EH (cell line): ENCODE measurements at places on chromosomes 16 and 17.

GRCh38 chr16:11111150-11111549 lies 144.9 kb downstream of the SOCS1 start:
- DNase-seq: no peak

DNA sequence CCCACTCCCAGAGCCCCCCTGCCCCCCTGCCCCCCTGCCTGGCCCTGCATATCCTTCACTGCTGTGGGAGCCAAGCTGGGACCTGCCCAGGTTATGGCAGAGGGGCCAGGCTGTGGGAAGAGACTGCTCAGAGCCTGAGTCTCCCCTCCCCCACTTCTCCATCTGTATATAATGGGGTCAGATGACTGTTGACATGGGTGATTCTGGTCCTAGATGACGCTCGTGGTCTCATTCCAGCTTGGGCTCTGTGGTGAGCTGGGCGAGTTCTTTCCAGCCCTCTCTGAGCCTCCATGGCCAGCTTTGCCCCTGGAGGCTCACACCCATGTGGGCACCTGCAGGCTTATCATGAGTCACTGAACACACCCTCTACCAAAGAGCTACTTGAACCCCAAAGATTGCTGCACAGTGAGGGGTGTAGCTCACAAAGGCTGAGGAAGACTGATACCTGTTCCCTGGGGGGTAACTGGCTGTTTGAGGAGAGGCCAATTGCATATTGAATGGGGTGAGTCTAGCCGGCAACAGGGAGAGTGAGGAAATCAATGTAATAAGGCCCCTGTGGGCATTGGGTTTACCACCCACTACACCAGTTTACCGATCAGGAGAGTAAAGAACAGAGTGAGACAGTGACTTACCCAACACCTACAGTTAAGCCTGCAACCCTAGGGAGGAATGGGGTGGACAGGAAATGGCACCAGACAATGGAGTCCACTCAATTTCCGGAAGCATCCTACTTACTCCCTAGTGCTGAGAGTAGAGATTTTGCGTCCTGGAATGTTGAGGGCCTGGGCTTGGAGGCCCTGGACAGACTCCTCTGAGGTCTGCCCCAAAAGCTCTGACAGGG lies 4.2 kb upstream of the SREBF1 start:
- DNase-seq: peak; percentile 59

DNA sequence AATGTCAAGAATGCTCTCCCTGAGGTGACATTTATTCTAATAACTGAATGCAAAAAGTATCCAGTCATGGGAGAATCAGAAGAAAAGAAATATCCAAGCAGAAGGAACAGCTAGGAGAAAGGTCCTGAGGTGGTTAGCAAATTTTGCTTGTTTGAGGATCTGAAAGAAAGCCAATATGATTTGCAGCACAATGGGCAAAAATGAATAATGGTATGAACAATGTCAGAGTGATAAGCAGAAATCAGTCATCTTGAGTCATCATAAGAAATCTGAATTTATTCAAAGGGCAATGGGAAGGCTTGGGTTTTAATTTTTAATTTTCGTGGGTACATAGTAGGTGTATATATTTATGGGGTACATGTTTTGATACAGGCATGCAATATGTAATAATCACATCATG lies 68.5 kb downstream of the BRIP1 start:
- DNase-seq: no peak

DNA sequence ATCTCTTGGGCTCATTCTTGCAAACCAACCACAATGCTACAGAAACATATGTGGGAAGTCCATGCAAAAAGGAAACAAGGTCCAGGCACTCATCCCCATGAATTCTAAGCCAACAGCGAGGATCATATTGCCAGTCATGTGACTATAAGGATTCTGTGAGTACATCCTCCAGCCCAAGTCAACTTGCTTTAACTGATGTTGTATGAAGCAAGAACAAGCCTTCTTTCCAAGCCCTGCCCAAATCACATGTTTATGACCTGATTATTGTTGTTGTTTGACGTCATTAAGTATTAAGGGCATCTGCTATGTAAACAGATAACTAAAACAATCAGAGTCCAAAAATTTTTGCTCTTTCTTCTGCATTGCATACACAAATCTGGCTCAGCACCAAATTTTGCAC lies 78.2 kb upstream of the MON1B start:
- no peak for DNase-seq

GRCh38 chr16:70529051-70529777 lies 5.6 kb downstream of the SF3B3 start:
- peak; percentile 78 for DNase-seq

DNA sequence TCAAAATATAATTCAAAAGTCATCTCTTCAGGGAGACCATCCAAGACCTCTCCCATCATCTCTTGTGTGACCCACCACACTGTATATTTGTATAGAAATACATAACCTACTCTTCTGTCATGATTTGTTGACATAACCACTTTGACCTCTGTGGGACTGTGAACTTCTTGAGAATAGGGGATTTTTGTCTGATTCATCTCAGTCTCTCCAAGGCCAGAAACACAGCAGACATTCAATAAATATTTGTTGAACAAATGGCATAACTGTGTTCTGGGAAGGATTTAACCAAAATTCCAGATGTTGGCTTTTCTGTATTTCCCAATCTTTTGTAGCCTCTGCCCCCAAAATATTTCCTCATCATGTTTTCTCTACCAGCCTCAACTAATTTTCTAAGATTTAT lies 169.7 kb downstream of the CDH11 start:
- peak; percentile 91 for DNase-seq

DNA sequence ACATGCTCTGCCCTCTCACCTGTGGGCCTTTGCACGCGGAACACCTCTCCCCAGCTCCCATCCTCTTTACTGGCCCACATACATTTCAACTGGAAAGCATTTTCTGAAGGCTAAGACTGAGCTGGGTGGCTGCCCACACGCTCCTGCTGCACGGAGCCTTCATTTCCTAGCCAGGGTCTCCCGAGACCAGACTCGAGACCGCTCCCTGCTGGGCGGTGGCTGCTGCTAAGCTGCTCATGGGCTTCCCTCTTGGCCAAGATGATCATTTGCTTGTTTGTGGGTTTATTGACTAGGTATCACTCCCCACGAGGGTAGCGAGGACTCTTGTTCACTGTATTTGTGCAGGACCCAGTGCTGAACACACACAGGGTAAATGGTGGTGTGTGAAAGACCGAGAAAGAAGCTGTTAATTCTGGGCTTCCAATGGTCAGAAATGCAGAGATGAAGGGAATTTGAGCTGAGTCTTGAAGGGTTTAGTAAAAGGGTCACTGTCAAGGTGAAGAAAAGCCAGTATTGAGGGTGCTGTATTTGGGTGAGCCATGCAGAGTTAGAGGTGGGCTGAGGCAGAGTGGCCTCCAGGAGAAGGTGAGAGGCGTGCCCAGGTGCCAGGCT lies 907 bp downstream of the TRAPPC2L start:
- DNase-seq: peak; percentile 72

DNA sequence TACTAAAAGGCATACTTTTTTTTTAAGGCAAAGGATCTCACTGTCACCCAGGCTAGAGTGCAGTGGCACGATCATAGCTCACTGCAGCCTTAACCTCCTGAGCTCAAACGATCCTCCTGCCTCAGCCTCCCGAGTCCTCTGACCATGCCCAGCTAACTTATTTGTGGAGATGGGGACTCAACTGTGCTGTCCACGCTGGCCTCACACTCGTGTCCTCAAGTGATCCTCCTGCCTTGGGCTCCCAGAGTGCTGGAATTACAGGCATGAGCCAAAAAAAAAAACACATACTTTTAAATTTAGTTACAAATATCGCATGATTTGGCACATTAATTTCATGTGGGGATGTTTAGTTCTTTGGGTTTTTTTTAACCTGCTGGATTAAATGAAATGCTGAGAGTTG lies 207.7 kb upstream of the CHMP6 start:
- peak; percentile 32 for DNase-seq

- DNase-seq: no peak
Observed at GRCh38 chr17:6930749-6931148, 65.1 kb upstream of the ALOX12 start.

GRCh38 chr17:55587608-55588139 lies 76.4 kb upstream of the SMIM36 start:
- peak; percentile 75 for DNase-seq

DNA sequence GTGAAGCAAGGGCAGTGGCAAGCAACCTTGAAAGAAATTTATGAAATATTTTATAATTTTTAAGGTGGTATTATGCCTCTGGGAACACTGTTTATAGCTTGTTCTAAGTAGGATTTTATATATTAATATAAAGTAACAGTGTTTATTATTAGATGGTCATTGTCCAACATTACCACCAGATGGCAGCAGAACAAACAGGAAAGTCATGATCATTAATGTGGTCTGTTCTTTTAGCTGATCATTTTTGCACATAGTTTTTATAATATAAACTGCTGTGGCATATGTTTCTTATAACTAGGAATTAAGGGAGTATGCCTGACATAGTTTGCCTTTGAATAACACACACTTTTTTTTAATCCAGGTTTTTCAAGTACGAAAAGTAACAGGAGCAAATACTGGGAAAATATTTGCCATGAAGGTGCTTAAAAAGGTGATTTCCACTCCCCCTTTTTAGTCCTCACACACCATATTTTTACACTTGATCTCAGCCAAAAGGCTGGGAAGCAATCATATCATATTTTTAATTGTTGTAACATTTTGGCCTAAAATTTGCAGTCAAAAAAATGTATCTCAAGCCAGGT lies 21.4 kb downstream of the RPS6KB1 start:
- DNase-seq: peak; percentile 61

- DNase-seq: no peak
Observed at GRCh38 chr16:50252082-50252611, 14.2 kb upstream of the ADCY7 start.

DNA sequence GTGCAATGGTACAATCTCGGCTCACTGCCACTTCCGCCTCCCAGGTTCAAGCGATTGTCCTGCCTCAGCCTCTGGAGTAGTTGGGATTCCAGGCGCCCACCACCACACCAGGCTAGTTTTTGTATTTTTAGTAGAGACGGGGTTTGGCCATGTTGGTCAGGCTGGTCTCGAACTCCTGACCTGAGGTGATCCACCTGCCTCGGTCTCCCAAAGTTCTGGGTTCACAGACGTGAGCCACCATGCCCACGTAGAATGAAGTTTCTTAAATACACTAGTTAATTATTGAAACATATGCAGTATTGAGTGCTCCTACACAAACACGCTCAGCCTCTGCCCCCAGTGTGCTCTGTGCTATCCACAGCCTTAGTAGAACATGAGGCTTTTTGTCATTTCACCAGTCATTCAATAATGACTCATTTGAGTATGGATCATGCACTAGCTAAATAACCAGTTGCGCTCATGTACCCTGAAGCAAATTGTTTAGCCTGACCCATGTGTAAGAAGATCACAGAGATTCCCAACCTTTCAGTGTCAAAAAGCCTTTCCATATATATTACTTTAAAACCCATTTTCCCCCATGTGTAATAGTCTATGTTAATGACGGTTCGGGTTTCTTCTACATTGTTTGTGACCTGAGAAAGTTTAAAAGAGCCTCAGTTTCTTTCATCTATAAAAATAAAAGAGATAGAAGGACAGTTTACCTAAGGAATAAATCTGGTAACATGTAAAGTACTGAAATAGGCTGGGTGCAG lies 49.7 kb downstream of the TUBD1 start:
- DNase-seq: peak; percentile 98

DNA sequence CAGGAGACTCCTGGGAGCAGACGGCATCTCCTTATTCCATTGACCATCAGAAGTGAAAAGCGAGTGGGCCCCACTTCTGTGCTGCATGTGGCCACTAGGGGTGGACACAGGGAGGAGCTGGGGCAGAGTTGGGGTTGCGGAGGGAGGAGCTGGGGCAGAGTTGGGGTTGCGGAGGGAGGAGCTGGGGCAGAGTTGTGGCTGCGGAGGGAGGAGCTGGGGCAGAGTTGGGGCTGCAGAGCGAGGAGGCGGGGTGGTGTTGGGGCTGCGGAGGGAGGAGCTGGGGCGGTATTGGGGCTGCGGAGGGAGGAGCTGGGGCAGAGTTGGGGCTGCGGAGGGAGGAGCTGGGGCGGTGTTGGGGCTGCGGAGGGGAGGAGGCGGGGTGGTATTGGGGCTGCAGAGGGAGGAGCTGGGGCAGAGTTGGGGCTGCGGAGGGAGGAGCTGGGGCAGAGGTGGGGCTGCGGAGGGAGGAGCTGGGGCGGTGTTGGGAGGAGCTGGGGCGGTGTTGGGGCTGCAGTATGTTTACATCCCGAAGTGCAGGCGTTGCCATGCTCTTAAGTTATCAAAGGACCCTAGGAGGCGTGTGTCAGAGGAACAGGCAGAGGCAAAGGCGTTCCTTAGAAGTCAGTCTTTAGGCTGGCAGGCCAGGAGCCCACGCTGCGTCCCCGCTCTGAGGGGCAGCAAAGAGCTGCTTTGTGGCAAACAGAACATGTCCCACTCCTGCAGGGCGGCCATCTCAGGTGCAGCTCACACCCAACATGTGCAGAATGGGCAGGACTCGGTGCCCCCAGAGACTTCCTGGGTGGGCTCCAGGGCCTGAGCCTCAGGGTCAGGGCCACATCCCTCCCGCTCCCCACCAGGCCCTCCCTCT lies 76.0 kb downstream of the ZNF778 start:
- no peak for DNase-seq

DNA sequence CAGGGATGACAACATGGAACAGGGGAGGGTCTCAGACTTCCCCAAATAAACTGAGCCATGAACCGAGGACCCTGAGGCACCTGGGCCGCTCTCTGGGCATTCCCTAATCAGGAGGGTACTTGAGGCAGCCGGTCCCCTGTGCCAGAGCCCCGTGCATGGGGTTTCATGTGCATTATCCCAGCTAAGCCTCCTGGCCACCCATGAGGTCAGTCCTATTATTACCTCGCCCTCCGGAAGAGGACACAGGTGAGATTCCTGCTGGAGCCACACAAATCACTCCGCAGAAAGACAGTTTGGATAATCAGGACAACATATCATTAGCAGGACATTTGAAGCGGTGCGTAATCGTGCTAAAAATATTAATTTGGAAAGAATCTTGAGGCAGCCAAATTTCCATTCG lies 274.0 kb downstream of the PARN start:
- DNase-seq: no peak

- no peak for DNase-seq
Observed at GRCh38 chr16:86240716-86241363, 269.5 kb upstream of the FOXF1 start.

DNA sequence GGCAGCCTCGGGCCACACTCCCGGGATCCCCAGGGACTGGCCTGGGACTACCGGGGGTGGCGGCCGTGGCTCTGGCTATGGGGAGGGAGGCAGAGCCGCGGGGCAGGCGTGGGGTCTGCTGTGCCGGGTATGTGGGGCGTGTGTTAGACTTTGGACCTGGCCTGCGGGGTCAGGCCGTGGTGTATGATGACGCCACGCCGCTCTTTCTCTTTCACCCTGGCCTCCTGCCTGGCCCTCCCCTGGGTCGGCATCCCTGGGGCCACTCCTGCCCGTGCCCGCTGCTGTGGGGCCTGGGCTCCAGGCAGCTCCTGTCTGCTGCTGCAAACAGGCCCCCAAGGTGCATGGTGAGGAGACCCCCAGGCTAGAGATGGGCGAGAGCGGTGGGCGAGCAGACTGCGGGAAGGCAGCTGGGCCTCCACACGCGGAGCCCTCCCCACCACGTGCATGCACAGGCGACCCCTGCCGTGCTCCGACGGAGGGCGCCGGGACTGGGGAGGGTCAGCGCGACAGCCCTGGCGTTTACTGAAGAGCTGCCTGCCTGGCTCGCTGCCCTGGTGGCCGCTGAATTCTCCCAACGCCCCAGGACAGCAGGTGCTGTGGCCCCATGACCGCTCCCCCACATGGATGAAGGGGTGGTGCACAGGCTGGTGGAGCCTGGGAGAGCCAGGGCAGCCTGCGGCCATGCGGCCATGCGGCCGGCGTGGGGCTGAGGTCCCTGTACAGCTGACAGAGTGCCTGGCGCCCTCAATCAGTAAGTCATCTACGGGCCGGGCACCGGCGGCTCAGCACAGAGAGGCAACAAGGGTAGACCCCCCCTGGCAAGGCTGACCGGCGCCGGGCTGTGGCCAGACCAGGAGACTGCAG lies 16.0 kb downstream of the CAPN15 start:
- DNase-seq: no peak

- no peak for DNase-seq
Observed at GRCh38 chr17:45771271-45771959, 12.7 kb upstream of the CRHR1 start.
